ENCODE measurements at places on chromosomes 3 and 15.

GRCh38 chr3:126480861-126481260, 5.2 kb upstream of the ZXDC start:
- DNase-seq, result no peak

DNA sequence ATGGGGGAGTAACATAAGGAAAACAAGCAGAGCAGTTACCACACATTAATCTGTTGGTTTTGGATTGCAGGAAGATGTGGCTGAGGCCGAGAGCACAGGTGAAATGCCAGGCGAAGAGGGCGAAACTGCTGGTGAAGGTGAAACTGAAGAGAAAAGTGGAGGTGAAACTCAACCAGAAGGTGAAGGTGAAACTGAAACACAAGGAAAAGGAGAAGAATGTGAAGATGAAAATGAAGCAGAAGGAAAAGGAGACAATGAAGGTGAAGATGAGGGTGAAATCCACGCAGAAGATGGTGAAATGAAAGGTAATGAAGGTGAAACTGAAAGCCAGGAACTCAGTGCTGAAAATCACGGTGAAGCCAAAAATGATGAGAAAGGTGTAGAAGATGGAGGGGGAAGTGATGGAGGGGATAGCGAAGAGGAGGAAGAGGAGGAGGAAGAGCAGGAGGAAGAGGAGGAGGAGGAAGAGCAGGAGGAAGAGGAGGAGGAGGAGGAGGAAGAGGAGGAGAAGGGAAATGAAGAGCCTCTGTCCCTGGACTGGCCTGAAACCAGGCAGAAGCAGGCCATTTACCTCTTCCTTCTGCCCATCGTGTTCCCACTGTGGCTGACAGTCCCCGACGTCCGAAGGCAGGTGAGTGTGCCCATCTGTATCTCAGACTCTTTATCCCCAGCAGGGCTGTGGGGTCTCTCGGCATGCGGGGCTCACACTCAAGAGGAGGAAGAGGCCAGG, 28.7 kb downstream of the SLC24A1 start:
- no peak for DNase-seq

DNA sequence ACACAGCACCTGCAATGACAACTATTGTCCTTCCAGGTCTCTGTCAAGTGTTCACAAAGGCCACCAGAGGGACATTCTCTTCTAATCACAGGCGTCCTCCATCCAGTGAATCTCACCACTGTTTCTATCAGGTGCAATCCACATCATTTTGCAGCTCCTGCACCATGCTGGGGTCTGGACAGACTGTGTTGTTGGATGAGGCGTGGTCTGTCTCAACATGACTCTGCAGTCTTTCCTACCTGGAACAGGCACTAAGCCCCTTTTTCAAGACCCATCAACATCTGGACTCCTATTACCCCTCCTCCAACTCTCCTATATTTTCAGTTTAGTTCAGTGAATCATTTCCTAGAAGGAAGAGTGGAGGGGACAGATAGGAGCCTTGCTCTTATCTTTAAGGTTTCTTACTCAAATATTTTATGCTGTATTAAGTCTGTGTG, 31.5 kb upstream of the VEPH1 start:
- DNase-seq, result no peak

GRCh38 chr15:94670438-94671034, 439.2 kb downstream of the MCTP2 start:
- DNase-seq, result no peak

- DNase-seq, result no peak
These were observed 39.6 kb downstream of the VGLL3 start for GRCh38 chr3:86951322-86951721.

GRCh38 chr3:189121092-189121491, 50.7 kb upstream of the TPRG1 start:
- no peak for DNase-seq

GRCh38 chr3:17505856-17506255, 236.6 kb downstream of the TBC1D5 start:
- no peak for DNase-seq

DNA sequence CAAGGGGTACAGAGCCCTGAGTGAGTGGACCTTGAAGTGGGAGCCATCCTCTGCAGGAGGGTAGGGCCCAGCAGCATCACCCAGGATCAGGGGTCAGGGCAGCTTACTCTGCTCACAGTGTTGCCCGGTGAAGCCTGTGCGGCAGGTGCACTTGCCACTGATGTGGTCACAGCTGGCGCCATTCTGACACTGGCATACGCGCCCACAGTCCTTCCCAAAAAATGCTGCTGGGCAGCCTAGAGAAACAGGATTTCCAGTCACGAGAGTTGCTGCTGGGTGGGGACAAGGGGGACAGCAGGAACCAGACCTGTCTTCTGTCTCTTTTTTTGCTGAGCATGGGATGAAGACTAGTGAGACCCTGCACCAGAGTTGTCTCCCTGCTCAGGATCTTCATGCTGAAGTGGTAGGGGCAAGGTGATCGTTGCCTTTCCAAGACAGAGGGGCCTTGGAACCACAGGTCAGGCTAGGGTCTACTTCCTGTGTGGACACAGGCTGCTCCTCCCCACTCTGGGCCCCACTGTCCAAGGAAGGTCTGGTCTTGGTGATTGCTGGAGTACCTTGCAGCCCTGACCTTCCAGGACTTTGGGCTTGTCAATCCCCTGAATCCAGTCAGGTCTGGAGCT, 46.9 kb downstream of the RAB11A start:
- no peak for DNase-seq

DNA sequence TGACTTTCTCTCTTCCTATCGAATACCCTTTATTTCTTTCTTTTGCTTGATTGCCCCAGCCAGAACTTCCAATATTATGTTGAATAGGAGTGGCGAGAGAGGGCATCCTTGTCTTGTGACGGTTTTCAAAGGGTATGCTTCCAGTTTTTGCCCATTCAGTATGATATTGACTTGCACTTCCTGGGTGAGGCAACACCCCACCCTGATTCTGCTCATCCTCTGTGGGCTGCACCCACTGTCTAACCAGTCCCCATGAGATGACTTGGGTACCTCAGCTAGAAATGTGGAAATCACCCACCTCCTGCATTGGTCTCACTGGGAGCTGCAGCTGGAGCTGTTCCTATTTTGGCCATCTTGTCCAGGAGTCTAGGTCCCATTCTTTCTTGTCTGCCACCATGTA, 44.8 kb upstream of the KCNH8 start:
- DNase-seq, result no peak

- DNase-seq, result no peak
These were observed 1064.6 kb upstream of the CADM2 start for GRCh38 chr3:83894223-83894622.

DNA sequence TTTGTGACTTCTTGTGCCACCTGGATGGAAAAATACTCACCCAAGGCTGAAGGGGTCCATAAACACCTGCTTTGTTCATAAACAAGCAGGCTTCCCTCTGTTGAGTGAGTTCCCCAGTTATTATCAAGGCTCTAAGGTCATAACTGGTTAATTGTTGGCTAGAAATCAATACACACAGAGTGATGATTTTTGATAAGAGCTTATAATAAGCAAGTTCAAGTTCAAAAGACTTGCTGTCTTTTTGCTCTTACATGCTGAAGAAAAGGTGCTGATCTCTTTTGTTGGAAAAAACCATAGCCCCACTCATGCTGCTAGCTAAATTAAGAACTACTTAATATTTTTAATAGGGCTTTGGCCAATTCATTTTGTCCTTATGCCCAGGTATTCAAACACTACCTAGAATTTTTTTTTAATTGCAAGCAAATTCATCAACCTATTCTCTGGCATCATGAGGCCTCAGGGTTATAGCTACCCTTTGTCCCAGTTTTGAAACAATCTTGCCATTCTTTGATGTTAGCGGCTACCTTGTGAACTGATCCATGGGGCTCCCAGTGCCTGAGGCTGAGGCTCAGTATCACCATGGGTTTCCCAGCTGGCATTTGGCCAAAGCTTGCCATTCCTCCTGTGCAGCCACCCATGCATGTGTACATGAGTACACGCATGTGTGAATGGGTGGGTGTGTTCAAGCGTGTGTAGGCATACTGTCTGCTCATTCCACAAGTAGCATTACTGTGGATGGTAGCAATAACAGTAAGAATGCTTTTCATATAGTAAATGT, 127.6 kb upstream of the LPP start:
- DNase-seq, result no peak

- no peak for DNase-seq
These were observed 42.5 kb downstream of the EPHB3 start for GRCh38 chr3:184604039-184604601.

DNA sequence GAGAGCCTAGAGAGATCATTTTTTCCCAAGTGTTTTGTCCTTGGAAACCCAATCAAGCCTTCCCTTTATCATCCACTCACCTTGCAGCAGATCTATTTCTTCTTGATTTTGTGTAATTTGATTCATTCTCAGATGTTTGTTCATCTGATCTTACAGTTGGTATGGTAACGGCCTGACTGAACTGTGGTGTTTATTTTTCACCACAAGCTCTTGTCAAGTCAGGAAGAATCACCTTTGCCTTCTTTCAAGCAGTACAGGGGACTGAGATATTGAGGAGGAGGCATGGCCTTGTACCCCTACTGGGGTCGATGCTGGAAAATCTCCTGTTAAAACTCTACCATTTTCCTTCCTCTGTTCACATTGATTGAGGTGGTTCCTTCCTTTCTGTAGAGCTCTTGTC, 361.4 kb upstream of the CFAP20DC start:
- no peak for DNase-seq

GRCh38 chr3:121665488-121665887, 4.8 kb upstream of the HCLS1 start:
- DNase-seq, result no peak

- no peak for DNase-seq
These were observed 40.9 kb downstream of the CHST2 start for GRCh38 chr3:143160437-143160836.

Data from right atrium auricular region (tissue), 2 donors.